Dermis lymphatic vessel endothelial cell (primary cell): ENCODE measurements at places on chromosomes 3 and 15. TPM values are rescaled to one million over a fixed set of nuclear protein-coding genes. Genes with fewer than 3 reads are reported as not detected.

P2RY13 gene
- not detected in 2 replicates for total RNA-seq

MCF2L2 gene
- 0.09 and 0.11 TPM in 2 replicates for total RNA-seq

SLC7A14 gene
- total RNA-seq = under 0.01 and 0.11 TPM in 2 replicates

EDEM1 gene
- 18.9 and 23.6 TPM in 2 replicates for total RNA-seq

TRIM71 gene
- total RNA-seq = not detected in 2 replicates

DGKG gene
- total RNA-seq = 0.43 and 0.54 TPM in 2 replicates

SENP2 gene
- 25.2 and 26.7 TPM in 2 replicates for total RNA-seq

ACTRT3 gene
- 1.0 and 2.7 TPM in 2 replicates for total RNA-seq

PRSS50 gene
- total RNA-seq = not detected in 2 replicates

DLEC1 gene
- total RNA-seq = not detected in 2 replicates

CLDN1 gene
- under 0.01 and 0.22 TPM in 2 replicates for total RNA-seq

TRNT1 gene
- 20.3 and 28.0 TPM in 2 replicates for total RNA-seq

CYP8B1 gene
- total RNA-seq = not detected in 2 replicates

ROPN1B gene
- total RNA-seq = not detected in 2 replicates

RFX7 gene
- total RNA-seq = 2.4 and 4.1 TPM in 2 replicates

GAP43 gene
- total RNA-seq = not detected in 2 replicates

HESX1 gene
- 0.33 and 0.60 TPM in 2 replicates for total RNA-seq

CHRNB4 gene
- total RNA-seq = not detected in 2 replicates

EFCAB12 gene
- under 0.01 and 0.11 TPM in 2 replicates for total RNA-seq

AADACL2 gene
- total RNA-seq = not detected in 2 replicates

ARNT2 gene
- under 0.01 and 0.09 TPM in 2 replicates for total RNA-seq

KCNMB3 gene
- total RNA-seq = 2.6 and 2.9 TPM in 2 replicates

HTD2 gene
- total RNA-seq = 7.7 and 10.4 TPM in 2 replicates

NR2E3 gene
- 0.22 and 0.26 TPM in 2 replicates for total RNA-seq

GOLGA6L2 gene
- total RNA-seq = not detected in 2 replicates

RTP1 gene
- total RNA-seq = not detected in 2 replicates

XIRP1 gene
- total RNA-seq = not detected in 2 replicates

VGLL3 gene
- 0.17 and 1.2 TPM in 2 replicates for total RNA-seq

NPTN gene
- 104 and 154 TPM in 2 replicates for total RNA-seq

IL20RB gene
- 0.17 and 0.54 TPM in 2 replicates for total RNA-seq

LARP6 gene
- total RNA-seq = 8.1 and 11.3 TPM in 2 replicates

GPR62 gene
- under 0.01 TPM in 2 replicates for total RNA-seq

POLQ gene
- total RNA-seq = 1.2 and 1.9 TPM in 2 replicates

ATP8B4 gene
- total RNA-seq = 0.69 and 1.5 TPM in 2 replicates

ALS2CL gene
- 4.0 and 7.0 TPM in 2 replicates for total RNA-seq

PAQR5 gene
- 0.22 TPM in 1 of 2 replicates, not detected in the other for total RNA-seq

RASGRP1 gene
- 0.11 and 0.17 TPM in 2 replicates for total RNA-seq

CNTN6 gene
- not detected in 2 replicates for total RNA-seq

DNAH1 gene
- 2.1 and 2.2 TPM in 2 replicates for total RNA-seq

SEC11A gene
- total RNA-seq = 325 and 365 TPM in 2 replicates

LMOD3 gene
- total RNA-seq = not detected in 2 replicates

CFAP100 gene
- total RNA-seq = not detected in 2 replicates

HYAL1 gene
- 6.4 and 7.6 TPM in 2 replicates for total RNA-seq

SERPINI2 gene
- not detected in 2 replicates for total RNA-seq

ZNF774 gene
- total RNA-seq = 1.2 and 1.4 TPM in 2 replicates

ATP13A5 gene
- not detected in 2 replicates for total RNA-seq

CCR8 gene
- total RNA-seq = not detected in 2 replicates

B2M gene
- 2,829 and 3,073 TPM in 2 replicates for total RNA-seq

IQCH gene
- 0.54 and 0.69 TPM in 2 replicates for total RNA-seq

TTC21A gene
- total RNA-seq = 1.3 and 1.4 TPM in 2 replicates
